Fibroblast of lung (primary cell): ENCODE measurements at places on chromosomes 4 and X. TPM values are rescaled to one million over a fixed set of nuclear protein-coding genes. Genes with fewer than 3 reads are reported as not detected.

- no peaks in the 10 kb centered on the region for H3K36me3 ChIP-seq
- no peaks in the 10 kb centered on the region for H3K4me1 ChIP-seq
- H3K27me3 ChIP-seq: no peaks in the 10 kb centered on the region
- H3K27ac ChIP-seq: no peak overlapping the region
These were observed 615.6 kb downstream of the CENPC start for GRCh38 chr4:66929748-66930147.

SPANXC gene
- not detected in 2 replicates for total RNA-seq

DNA sequence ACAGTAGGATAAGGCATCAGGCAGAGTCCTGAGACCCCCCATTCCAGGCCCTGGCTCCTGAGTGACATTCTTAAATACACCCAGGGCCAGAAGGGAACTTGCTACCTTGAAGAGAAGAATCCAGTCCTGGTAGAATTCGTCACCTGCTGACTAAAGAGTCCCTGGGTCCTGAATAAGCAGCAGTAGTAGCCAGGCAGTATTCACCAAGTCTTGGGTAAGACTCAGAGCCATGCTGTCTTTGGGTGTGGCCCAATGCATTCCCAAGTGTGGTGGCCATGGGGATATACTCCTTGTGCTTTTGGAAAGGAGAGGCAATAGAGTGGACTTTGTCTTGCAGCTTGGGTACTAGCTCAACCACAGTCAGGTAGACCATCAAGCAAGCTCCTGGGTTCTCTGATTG lies 359.1 kb downstream of the DMD start:
- no peak overlapping the region for H3K4me3 ChIP-seq
- no peaks in the 10 kb centered on the region for H3K36me3 ChIP-seq
- DNase-seq: no peak
- no peaks in the 10 kb centered on the region for H3K27me3 ChIP-seq
- no peaks in the 10 kb centered on the region for H3K4me1 ChIP-seq
- H3K27ac ChIP-seq: no peak overlapping the region

GRCh38 chrX:71184803-71185495 lies 38.1 kb upstream of the GJB1 start:
- H3K4me3 ChIP-seq: no peak overlapping the region
- H3K27ac ChIP-seq: no peak overlapping the region
- H3K36me3 ChIP-seq: no peaks in the 10 kb centered on the region

DNA sequence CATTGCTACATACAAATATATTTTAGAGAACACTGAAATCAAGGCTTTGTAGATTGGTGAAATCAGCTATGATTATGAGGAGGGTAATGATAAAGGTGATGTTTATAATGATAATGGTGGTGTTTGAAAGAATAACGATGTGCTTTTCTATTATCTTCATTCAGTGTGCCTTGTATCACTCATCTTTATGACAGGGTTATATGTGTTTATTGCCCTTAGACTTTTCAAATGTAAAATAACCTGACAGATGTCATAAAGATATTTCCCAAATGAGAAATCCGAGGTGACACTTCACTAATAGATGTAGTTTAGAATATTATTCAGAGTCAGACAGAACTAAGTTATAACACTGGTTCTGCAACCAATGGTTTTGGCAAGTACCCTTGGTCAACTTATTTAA lies 323.0 kb upstream of the SPANXN4 start:
- no peak for DNase-seq
- no peaks in the 10 kb centered on the region for H3K4me1 ChIP-seq
- no peak overlapping the region for H3K27ac ChIP-seq
- H3K36me3 ChIP-seq: no peaks in the 10 kb centered on the region
- H3K4me3 ChIP-seq: no peak overlapping the region
- no peaks in the 10 kb centered on the region for H3K27me3 ChIP-seq

PRSS12 gene
- 27.5 and 59.9 TPM in 2 replicates for total RNA-seq

CYP2U1 gene
- total RNA-seq: 21.3 and 24.3 TPM in 2 replicates

GRCh38 chr4:44493924-44494323 lies 45.3 kb upstream of the KCTD8 start:
- no peaks in the 10 kb centered on the region for H3K36me3 ChIP-seq
- no peaks in the 10 kb centered on the region for H3K27me3 ChIP-seq
- DNase-seq: no peak
- H3K4me3 ChIP-seq: no peak overlapping the region

GRCh38 chr4:86174506-86174905 lies 185.3 kb downstream of the MAPK10 start:
- DNase-seq: no peak
- no peak overlapping the region for H3K4me3 ChIP-seq
- no peaks in the 10 kb centered on the region for H3K27me3 ChIP-seq
- H3K27ac ChIP-seq: no peak overlapping the region
- no peaks in the 10 kb centered on the region for H3K4me1 ChIP-seq

DNA sequence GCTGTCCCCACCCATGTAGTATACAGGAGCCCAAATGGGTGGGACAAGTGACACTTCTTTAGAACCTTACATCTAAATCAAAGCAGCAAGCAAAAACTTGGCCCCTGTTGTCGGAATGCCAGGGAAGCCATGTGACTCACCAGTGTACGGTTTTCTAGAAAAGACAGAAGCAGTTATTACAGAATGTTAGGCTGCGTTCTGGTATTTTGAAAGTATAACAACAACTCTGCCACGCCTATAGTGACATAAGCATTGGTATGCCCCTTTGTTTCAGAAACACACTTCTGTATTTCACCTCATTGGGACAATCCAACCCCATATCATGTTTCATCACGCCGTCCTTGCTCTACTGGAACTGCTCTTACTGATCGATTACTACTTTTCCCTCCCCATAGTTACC lies 14.8 kb downstream of the PDHA1 start:
- H3K4me1 ChIP-seq: no peaks in the 10 kb centered on the region
- H3K4me3 ChIP-seq: no peak overlapping the region
- peaks cover 1% of the 10 kb centered on the region for H3K36me3 ChIP-seq
- DNase-seq: no peak

- no peak overlapping the region for H3K4me3 ChIP-seq
- no peak overlapping the region for H3K27ac ChIP-seq
- no peaks in the 10 kb centered on the region for H3K4me1 ChIP-seq
- H3K27me3 ChIP-seq: no peaks in the 10 kb centered on the region
These were observed 721.0 kb upstream of the NDST4 start for GRCh38 chr4:115834441-115834840.

COL4A5 gene
- 54.7 and 55.7 TPM in 2 replicates for total RNA-seq

- no peak for DNase-seq
- H3K27ac ChIP-seq: no peak overlapping the region
- no peaks in the 10 kb centered on the region for H3K4me1 ChIP-seq
- no peak overlapping the region for H3K4me3 ChIP-seq
- H3K27me3 ChIP-seq: no peaks in the 10 kb centered on the region
- H3K36me3 ChIP-seq: no peaks in the 10 kb centered on the region
These were observed 186.8 kb downstream of the FAT4 start for GRCh38 chr4:125501568-125501967.

GRCh38 chr4:27702730-27703431 lies 842.2 kb downstream of the STIM2 start:
- DNase-seq: peak; percentile 9
- no peaks in the 10 kb centered on the region for H3K4me1 ChIP-seq
- H3K4me3 ChIP-seq: no peak overlapping the region
- H3K27me3 ChIP-seq: no peaks in the 10 kb centered on the region
- no peaks in the 10 kb centered on the region for H3K36me3 ChIP-seq

OTC gene
- not detected in 2 replicates for total RNA-seq

- H3K27me3 ChIP-seq: no peaks in the 10 kb centered on the region
- H3K27ac ChIP-seq: peak overlapping the region; percentile 41
- H3K4me3 ChIP-seq: peak overlapping the region; percentile 74
- H3K4me1 ChIP-seq: peaks cover 11% of the 10 kb centered on the region
- DNase-seq: peak; percentile 47
These were observed 778 bp downstream of the CASP3 start for GRCh38 chr4:184648313-184649025.

ARX gene
- total RNA-seq: not detected in 2 replicates

- H3K36me3 ChIP-seq: no peaks in the 10 kb centered on the region
- H3K4me3 ChIP-seq: no peak overlapping the region
- no peaks in the 10 kb centered on the region for H3K4me1 ChIP-seq
- no peak overlapping the region for H3K27ac ChIP-seq
- no peaks in the 10 kb centered on the region for H3K27me3 ChIP-seq
These were observed 997.2 kb upstream of the SLIT2 start for GRCh38 chr4:19254486-19254885.

GRCh38 chr4:169158046-169158445 lies 112.7 kb downstream of the SH3RF1 start:
- no peaks in the 10 kb centered on the region for H3K36me3 ChIP-seq
- H3K27me3 ChIP-seq: no peaks in the 10 kb centered on the region

DNA sequence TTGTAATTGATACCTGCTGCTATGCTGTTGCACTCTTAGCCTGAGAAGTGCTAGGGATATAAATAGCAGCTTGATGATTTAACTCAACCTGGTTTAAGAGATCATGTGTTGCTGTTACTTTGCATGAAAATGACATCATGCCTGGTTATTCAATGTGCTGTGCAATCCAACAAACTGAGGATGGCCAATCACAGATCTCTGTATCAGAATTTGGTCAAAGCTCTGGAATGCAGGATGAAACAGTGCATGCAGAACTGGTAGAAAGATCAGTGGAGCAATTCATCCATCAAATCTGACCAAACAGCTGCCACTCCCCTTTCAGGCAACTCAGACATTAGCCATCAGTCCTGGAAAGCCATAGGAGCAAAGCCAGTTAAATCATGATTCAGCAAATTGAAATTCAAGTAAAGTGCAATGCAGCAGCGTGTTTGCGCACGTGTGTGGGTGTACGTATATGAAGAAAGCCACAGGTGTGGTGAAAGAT lies 160.3 kb upstream of the RASGEF1B start:
- DNase-seq: peak; percentile 86
- no peaks in the 10 kb centered on the region for H3K36me3 ChIP-seq

DNA sequence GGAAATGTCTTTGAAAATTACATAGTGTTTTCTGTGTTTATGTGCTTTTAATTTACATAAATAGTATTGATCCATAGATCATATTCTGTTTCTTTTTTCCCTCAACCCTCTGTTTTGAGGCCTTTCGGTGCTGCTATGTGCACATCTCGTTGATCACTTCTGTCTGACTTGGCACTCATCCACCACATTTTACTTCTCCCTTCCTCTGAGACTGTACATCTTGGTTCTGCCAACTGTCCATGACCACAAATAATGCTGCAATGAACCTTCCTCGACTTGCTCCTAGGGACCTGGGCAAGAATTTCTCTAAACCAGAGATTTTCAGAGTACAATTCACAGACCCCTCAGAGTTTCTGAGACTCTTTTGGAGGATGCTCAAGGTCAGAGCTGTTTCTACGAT lies 74.4 kb downstream of the RTL5 start:
- H3K4me1 ChIP-seq: no peaks in the 10 kb centered on the region
- no peaks in the 10 kb centered on the region for H3K36me3 ChIP-seq
- peaks cover 3% of the 10 kb centered on the region for H3K27me3 ChIP-seq
- no peak overlapping the region for H3K27ac ChIP-seq

SPRY1 gene
- total RNA-seq: 14.9 and 21.3 TPM in 2 replicates

PDE6B gene
- 2.1 and 2.8 TPM in 2 replicates for total RNA-seq

DNA sequence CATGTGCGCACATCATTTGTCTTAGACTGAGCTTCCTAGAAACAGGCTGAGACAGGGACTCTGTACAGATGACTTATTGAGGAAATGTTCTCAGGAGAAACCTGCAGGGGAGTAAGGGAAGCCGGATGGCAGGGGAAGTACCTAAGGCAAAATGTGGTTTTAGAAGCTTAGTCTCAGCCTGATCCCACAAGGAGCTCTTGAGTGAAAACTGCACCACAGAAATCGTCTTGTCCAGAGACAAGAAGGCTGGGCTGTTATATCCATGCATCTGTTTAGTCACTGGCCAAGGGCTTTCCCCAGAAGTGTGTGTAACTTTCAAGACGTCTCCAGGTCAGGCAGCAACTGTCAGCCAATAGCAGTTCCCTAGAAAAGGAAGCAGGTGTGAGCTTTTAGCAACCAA lies 86.0 kb downstream of the FUNDC1 start:
- no peaks in the 10 kb centered on the region for H3K27me3 ChIP-seq
- no peak overlapping the region for H3K27ac ChIP-seq
- no peak for DNase-seq
- H3K36me3 ChIP-seq: no peaks in the 10 kb centered on the region
- H3K4me1 ChIP-seq: no peaks in the 10 kb centered on the region

DNA sequence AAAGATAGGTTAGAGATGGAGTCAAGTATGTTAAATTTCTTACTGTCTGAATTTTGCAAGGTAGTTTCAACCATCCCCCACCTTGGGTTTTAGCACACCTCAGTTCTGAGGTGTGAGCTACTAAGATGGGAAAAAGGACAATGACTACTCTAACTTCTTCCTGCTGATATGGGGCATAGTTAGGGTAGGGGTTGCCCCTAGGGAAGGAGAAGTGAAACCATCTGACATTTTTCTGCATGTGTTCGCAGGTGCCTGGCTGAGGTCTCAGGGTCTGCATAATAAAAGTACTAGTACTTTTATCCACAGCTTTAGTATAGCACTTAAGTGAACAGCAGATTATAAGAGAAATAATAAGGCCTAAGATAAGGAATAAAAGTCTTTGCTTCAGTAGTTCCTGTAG lies 129.5 kb upstream of the CYSLTR1 start:
- H3K4me1 ChIP-seq: no peaks in the 10 kb centered on the region
- no peak for DNase-seq
- no peaks in the 10 kb centered on the region for H3K36me3 ChIP-seq
- no peaks in the 10 kb centered on the region for H3K27me3 ChIP-seq
- H3K27ac ChIP-seq: no peak overlapping the region
- H3K4me3 ChIP-seq: no peak overlapping the region

ASMT gene
- total RNA-seq: not detected in 2 replicates
